ENCODE measurements at places on chromosomes 11 and 22. TPM values are rescaled to one million over a fixed set of nuclear protein-coding genes. Genes with fewer than 3 reads are reported as not detected.

DNA sequence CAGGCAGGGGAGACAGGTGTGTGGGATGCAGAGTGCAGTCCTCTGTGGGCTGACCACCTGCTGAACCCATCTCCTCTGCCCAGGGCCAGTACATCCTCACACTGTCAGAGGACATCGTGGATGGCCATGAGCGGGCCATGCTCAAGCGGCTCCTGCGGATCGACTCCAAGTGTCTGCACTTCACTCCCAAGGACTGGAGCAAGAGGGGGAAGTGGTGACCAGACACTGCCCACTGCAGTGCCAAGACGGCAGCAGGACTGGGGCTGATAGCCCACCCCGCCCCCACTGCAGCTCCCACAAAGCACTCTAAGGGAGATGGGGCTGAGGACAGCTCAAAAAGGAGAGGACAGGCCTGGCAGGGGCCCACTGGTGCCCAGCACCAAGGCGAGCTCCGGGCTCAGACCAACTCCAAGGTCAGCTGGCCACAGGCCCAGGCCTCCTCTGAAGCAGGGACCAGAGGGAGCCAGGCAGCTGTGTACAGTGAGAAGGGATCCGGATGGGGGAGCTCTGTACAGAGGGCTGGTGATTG, 1.6 kb downstream of the RNASEH2C start:
- no peaks in the 10 kb centered on the region for H3K4me1 ChIP-seq
- no peak for DNase-seq
- peak overlapping the region; percentile 89 for H3K4me3 ChIP-seq
- H3K27me3 ChIP-seq, result peaks cover 9% of the 10 kb centered on the region
- H3K27ac ChIP-seq, result no peak overlapping the region

- H3K4me1 ChIP-seq, result no peaks in the 10 kb centered on the region
- no peak overlapping the region for H3K4me3 ChIP-seq
- H3K27ac ChIP-seq, result no peak overlapping the region
- H3K36me3 ChIP-seq, result no peaks in the 10 kb centered on the region
Measured at GRCh38 chr11:56716379-56716854, 17.5 kb downstream of the OR9G1 start.

DNA sequence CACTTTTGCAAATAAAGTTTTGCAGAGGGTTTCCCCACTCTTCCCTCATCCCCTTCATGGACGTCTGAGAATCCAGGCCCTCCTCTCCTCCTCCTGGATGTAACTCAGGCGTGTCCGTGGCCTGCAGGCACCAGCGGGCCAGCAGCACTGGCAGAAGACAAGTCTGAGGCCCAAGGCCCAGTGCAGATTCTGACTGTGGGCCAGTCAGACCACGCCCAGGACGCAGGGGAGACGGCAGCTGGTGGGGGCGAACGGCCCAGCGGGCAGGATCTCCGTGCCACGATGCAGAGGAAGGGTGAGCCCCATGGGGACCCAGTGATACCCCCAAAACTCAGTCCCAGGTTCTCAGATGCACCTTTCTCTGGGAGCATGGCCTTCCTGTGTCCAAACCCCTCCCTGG, 14.4 kb downstream of the TUB start:
- no peak overlapping the region for H3K27ac ChIP-seq
- H3K36me3 ChIP-seq, result peaks cover 3% of the 10 kb centered on the region
- peaks cover 13% of the 10 kb centered on the region for H3K4me1 ChIP-seq
- H3K4me3 ChIP-seq, result no peak overlapping the region
- peak; percentile 36 for DNase-seq
- H3K27me3 ChIP-seq, result no peaks in the 10 kb centered on the region

DNA sequence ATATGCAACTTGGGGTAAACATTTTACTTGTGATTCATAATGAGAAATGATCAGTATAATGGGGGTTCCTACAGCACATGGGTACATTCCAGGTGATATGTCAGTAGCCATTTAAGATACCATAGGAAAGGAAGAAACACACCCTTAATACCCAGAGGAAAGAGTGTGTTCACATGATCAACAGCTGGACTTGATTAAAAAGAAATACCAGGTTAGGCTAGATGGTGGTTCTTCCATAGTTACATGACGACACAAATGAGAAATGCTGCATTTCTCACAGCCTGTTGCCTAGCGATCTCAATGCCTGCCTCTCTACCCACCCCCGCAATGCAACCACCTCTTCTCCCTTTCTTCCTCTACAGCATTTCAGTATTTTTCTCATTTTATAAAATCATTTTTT, 96.8 kb downstream of the TTC28 start:
- H3K4me3 ChIP-seq, result no peak overlapping the region
- DNase-seq, result no peak
- H3K36me3 ChIP-seq, result no peaks in the 10 kb centered on the region
- H3K27me3 ChIP-seq, result no peaks in the 10 kb centered on the region
- H3K27ac ChIP-seq, result no peak overlapping the region

GRCh38 chr11:30560206-30561106, 25.7 kb downstream of the MPPED2 start:
- DNase-seq, result no peak
- peaks cover 6% of the 10 kb centered on the region for H3K4me1 ChIP-seq
- peaks cover 6% of the 10 kb centered on the region for H3K36me3 ChIP-seq
- H3K27ac ChIP-seq, result no peak overlapping the region
- H3K4me3 ChIP-seq, result no peak overlapping the region

- DNase-seq, result no peak
- H3K36me3 ChIP-seq, result peaks cover 7% of the 10 kb centered on the region
- no peaks in the 10 kb centered on the region for H3K27me3 ChIP-seq
- no peak overlapping the region for H3K27ac ChIP-seq
Measured at GRCh38 chr22:35995772-35996171, 32.9 kb downstream of the RBFOX2 start.

DNA sequence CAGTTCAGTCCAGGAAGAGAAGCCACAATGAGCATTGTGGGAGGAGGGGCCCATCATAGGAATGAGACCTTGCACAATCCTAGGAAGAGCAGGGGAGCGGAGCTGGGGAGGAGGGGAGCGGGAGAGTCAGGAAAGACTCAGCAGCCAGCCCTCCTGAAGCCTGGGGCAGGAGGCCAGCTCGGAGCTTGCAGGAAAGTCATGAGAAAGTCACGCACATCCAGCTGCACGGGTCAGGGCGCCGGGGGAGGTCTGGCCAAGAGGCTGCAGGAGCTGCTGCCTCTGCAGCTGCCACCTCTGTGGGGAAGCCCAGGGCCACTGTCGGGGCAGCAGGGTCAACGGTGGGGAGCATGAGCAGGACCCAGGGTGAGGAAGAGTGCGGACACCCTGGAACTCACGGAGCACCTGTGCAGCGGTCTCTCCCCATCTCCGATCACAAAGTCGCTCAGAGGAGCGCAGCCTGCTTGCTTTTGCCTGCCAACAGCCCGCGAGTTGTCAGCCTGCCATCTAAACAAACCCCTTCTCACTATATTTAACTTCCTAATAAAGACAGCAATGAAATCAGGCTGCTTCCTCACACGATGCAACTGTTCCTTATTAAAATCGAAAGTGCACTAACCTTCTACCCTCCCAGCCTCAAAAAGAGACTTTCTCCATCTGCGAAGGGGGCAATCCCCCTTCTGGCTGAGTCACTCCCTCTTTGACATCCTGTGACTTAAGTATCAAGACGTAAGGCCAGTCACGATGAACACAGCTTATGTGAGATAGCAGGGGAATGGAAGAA, 52.9 kb upstream of the RTL6 start:
- H3K4me1 ChIP-seq, result no peaks in the 10 kb centered on the region
- H3K4me3 ChIP-seq, result no peak overlapping the region
- H3K27me3 ChIP-seq, result no peaks in the 10 kb centered on the region
- peak overlapping the region; percentile 7 for H3K27ac ChIP-seq
- H3K36me3 ChIP-seq, result no peaks in the 10 kb centered on the region

DNA sequence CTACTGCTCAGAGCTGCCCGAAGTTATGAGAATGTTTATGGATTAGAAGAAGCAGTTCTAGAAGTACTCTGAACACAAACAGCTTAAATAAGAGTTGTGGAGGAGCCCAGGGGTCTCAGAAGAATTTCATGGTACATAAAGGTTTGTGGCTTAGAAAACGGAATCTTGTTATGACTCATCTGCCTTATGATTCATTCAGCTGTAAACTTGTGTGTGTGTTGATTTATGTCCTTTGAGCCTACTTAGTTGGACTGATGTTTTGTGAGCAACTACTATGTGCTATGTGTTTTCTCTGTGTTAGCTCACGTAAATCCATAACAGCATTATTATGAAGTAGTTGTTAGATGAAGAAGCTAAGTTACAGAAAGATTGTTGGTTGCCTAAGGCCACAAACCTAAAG, 203.7 kb downstream of the PGR start:
- no peak overlapping the region for H3K27ac ChIP-seq
- peaks cover 2% of the 10 kb centered on the region for H3K4me1 ChIP-seq
- H3K36me3 ChIP-seq, result peaks cover 27% of the 10 kb centered on the region
- no peak for DNase-seq
- no peak overlapping the region for H3K4me3 ChIP-seq

GRCh38 chr11:44539971-44540370, 25.5 kb upstream of the CD82 start:
- peaks cover 10% of the 10 kb centered on the region for H3K27me3 ChIP-seq
- H3K4me1 ChIP-seq, result no peaks in the 10 kb centered on the region
- H3K4me3 ChIP-seq, result no peak overlapping the region
- H3K36me3 ChIP-seq, result no peaks in the 10 kb centered on the region

DNA sequence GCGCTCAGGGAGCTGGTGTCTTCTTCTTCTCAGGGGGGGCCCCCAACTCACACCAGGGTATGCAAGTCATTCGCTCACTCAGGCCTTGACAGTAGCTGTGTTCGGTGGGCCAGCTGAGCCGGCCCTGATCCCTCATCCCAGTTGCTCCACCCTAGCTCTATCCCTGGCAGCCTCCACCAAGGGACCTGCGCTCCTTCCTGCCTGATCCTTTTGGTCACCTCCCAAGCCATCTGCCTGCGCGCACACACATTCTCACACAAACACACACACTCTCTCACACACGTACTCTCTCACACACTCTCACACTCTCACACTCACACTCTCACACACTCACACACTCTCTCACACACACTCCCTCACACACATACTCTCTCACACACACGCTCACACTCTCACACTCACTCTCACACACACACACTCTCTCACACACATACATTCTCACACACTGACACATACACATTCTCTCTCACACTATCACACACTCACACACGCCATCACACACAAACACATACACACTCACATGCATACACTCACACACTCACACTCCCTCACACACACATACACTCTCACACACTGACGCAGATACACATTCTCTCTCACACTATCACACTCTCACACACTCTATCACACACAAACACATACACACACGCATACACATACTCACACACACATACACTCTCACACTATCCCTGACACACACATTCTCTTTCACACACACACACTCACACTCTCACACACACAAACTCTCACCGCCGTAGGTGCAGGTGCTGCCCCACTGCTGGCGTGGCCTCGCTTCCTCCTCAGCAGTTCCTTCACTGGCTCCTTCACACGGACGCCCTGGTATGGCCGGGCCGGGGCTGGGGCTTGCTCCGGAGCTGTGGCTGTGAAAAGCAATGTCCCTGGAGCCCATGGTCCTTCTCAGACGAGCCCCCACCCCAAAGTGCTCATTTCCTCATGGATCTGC, 20.8 kb downstream of the POU2AF1 start:
- H3K4me1 ChIP-seq, result peaks cover 8% of the 10 kb centered on the region
- H3K36me3 ChIP-seq, result no peaks in the 10 kb centered on the region
- peak; percentile 43 for DNase-seq
- peaks cover 15% of the 10 kb centered on the region for H3K27me3 ChIP-seq

GRCh38 chr22:19772673-19773469, 12.3 kb downstream of the TBX1 start:
- H3K27ac ChIP-seq, result no peak overlapping the region
- no peaks in the 10 kb centered on the region for H3K36me3 ChIP-seq
- H3K27me3 ChIP-seq, result peaks cover 63% of the 10 kb centered on the region
- no peak for DNase-seq
- no peak overlapping the region for H3K4me3 ChIP-seq
- H3K4me1 ChIP-seq, result no peaks in the 10 kb centered on the region

The LSP1 gene
- total RNA-seq, result not detected

DNA sequence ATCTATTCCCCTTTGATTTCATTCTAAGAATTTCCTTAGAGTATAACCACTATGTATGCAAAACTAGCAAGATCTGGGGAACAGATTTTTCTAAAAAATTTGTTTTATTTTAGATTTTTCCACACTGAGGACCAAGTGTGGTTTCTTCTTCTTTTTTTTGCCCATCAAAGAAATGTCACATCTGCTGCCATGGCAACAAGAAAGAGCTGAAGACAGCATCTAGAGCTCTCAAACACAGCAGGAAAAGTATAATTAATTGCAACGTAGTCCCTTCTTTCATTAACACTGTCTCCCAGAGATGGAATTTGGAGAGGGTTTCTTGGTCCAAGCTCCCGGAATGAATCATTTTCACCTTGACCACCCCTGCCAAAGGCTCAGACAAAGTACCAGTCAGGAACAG, 256.7 kb upstream of the CCDC90B start:
- H3K27ac ChIP-seq, result no peak overlapping the region
- peaks cover 13% of the 10 kb centered on the region for H3K27me3 ChIP-seq
- no peaks in the 10 kb centered on the region for H3K36me3 ChIP-seq
- H3K4me1 ChIP-seq, result peaks cover 6% of the 10 kb centered on the region

The ST14 gene
- 17.5 TPM for total RNA-seq

The FAT3 gene
- total RNA-seq, result 14.3 TPM

DNA sequence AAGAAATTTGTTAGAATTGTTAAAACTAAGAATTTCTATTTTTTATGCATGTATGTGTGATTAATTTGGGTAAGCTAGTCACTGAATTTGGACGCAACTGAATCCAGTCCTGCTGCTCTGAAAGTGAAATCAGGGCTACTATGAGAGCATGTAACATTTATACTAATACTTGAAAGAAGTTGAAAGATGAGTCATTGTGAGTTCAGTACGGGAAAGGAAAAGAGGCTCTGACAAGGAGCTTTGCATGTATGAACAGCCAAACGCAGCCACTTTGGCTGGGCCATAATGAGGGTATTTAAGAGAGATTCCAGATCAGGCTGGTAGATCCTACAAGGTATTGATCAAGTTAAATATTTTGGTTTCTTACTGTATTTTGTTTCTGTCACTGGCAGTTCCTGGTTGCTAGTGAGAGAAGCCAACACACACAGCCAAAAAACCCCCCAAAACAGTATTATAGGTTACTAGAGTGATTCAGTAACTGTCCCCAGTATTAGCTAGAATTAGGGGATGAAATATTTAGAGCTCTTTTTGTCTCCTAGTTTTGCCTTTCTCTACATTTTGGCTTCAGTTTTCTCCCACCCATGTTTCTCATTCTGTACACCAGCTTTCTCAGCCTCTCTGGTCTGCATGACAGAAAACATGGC, 14.1 kb downstream of the AASDHPPT start:
- no peak for DNase-seq
- no peaks in the 10 kb centered on the region for H3K4me1 ChIP-seq
- H3K27me3 ChIP-seq, result no peaks in the 10 kb centered on the region
- no peak overlapping the region for H3K4me3 ChIP-seq
- no peak overlapping the region for H3K27ac ChIP-seq

The PVALB gene
- not detected for total RNA-seq

Measured in endodermal cell (in vitro differentiated cells).